Daoy (cell line): ENCODE measurements at places on chromosomes 2 and 18.
A peak's percentile ranks its signal among the peaks of the same experiment; 100 is the strongest.

- no peak for DNase-seq
Measured at GRCh38 chr2:64629329-64629781, 24.4 kb downstream of the SERTAD2 start.

DNA sequence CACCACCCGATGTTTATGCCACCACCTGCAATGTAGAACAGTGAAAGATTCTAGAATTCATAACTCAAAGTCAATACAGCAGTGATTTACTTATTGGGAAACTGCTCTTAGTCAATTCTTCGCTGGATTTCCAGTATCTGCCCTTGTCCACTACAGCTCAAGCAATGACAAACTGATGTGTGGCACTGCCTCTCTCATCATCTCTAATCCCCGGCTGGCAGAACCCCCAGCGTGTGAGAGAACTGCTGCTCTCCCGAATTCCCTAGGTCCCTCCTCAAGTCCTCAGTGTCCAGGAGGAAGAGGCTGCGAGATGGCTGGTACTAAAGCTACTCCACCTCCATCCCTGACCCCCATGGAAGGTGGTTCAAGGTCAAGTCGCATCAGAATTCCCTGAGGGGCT lies 1.6 kb downstream of the TXNL4A start:
- no peak for DNase-seq

- DNase-seq: no peak
Measured at GRCh38 chr2:14866736-14867352, 234.3 kb downstream of the LRATD1 start.

GRCh38 chr18:75135158-75135725 lies 73.7 kb downstream of the PTGR3 start:
- no peak for DNase-seq

DNA sequence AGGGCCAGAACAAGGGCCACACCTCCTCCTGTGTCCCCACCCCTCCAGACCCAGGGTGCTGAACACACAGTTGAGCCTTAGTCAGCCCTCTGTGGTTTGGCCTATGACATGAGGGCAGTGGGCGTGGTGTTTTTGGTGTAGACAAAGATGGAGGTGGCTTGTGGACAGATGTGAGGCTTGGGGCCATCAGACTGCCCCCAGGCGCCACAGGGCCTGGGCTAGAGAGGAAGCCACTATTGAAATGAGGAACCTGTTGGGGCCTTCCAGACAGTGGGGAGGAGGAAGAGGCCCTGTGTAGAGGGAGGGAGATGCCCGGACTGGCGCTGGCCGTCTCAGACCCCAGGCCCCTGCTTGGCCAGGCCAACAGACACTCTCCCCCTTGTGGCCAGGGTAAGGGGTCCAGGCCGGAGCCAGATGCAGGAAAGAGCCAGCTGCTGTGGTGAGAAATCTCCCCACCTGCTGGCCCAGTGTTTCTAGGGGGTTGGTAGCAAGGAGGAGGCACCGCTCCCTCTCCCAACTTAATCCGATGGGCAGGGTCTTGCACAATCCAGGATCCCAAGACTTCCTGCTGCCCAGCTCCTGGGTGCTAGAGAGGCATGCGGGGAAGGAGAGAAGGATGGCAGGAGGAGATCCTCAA lies 53.8 kb downstream of the SMAD7 start:
- DNase-seq: peak; percentile 50

DNA sequence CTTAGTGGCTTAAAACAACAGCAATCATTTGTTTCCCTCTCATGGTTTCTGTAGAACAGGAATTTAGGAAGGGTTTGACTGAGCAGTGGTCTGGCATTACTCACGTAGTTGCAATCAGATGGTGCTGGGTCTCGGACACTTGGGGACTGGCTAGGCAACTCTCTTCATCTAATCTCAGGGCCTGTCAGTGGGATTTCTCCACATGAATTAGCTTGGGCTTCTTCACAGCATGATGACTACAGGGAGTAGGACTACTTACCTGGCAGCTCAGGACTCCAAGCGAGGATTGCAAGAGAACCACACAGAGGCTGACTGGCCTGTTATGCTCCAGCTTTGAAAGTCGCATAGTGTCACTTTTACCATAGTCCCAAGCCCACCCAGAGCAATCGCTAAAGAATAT lies 125.1 kb downstream of the TTC27 start:
- no peak for DNase-seq

GRCh38 chr18:10202845-10203321 lies 251.6 kb upstream of the APCDD1 start:
- DNase-seq: no peak

DNA sequence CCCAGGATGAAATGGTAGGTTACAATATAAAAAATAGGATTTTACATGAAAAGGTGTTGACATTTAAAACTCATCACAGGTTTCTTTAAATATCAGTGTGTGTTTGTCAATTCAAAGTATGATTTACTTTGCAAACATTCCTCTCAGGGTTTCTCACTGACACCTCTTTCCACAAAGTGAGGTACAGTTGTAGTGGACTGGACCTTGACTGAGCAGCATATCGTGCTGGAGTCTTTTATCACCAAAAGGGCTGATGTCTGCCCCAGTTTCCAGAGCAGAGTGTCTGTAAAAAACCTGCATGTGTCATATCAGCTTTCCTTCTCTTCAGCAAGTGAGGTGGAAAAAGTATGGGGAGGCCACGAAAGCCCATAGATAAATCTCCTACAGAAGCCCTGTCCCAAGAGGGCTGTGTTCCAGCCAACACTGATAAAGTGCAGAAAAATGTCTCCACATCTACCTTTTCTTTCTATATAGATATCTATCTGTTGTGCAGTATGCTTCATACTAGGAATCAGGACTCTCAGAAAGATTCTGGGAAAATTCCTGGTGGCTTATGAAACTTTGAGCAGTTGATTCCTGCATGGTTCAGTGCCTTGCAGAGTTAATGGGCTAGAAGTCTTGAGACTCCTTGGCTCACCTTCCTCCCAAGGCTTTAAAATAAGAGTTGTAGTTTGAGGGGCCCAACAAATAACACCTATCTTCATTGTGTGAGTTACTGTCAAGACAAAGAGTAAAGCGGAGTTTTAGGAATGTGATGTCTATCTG lies 6.9 kb downstream of the ACYP2 start:
- DNase-seq: no peak

- peak; percentile 47 for DNase-seq
Measured at GRCh38 chr2:177724398-177725287, 332.1 kb downstream of the AGPS start.
